ENCODE measurements at places on chromosomes 16 and 17. TPM values are rescaled to one million over a fixed set of nuclear protein-coding genes. Genes with fewer than 3 reads are reported as not detected.

The HSD17B2 gene
- 19.1 TPM for polyA plus RNA-seq

The CCL13 gene
- not detected for polyA plus RNA-seq

The UTS2R gene
- 0.70 TPM for polyA plus RNA-seq

The CX3CL1 gene
- 30.3 TPM for polyA plus RNA-seq

The UNK gene
- polyA plus RNA-seq = 35.0 TPM

The CNTNAP4 gene
- 0.18 TPM for polyA plus RNA-seq

The NPIPA2 gene
- polyA plus RNA-seq = not detected

The ZC3H7A gene
- 81.8 TPM for polyA plus RNA-seq

The BIRC5 gene
- 30.4 TPM for polyA plus RNA-seq

The NHERF2 gene
- 185 TPM for polyA plus RNA-seq

DNA sequence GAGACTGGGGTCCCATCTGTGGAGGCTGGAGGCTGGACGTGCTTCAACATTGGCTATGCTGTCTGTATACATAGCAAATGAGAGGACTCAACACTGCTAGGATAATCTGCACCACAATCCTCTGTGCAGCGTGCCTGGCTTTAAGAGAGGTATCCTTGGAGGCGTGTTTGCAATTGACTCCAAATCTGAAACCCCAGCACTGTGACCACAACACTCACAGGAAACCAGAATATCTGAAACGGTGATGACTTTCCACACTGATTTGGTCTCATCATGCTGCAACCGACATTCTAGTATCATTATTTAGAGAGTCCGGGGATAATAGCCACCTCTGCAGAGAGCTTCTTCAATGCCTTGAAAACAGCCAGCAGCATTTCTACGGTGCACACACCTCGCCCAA lies 35.1 kb downstream of the TLE7 start:
- DNase-seq = no peak

DNA sequence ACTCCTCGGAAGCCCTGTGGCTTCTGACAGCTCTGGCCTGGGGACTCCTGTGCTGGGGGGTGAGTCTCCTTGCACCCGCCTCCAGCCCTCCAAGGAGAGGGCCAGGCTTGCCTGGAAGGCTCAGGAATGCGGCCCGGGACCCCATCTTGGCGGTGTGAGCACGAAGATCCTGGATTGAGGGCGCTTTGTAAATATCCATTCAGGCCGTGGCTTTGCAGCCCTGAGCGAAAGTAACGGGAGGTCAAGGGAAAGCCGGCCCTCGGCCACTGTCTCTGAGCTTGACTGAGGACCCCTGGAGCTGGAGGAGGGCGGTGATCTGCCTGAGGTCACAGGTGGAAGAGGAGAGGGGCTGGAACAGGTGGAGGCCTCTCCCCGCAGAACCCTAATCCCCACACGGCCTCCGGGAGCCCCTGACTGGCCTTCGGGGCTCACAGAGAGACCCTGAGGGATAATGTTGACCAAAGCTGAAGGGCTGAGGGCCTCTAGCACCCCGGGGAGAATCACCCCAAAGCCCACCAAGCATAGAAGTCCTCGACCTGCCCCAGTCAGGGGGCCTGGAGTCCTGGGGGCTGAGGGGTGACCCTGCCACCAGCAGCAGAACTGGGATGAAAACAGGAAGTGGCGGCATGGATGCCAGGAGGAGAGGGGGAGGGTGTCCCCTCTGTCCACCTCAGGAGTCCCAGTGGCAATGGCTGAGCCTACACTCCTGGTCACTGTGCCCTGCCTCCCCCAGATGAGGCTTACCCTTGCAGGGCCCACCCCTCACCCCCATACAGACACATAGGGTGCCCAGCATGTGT lies 8.3 kb upstream of the RASD1 start:
- DNase-seq = no peak

- no peak for DNase-seq
These were observed 163.4 kb upstream of the ERCC4 start for GRCh38 chr16:13756411-13757140.

DNA sequence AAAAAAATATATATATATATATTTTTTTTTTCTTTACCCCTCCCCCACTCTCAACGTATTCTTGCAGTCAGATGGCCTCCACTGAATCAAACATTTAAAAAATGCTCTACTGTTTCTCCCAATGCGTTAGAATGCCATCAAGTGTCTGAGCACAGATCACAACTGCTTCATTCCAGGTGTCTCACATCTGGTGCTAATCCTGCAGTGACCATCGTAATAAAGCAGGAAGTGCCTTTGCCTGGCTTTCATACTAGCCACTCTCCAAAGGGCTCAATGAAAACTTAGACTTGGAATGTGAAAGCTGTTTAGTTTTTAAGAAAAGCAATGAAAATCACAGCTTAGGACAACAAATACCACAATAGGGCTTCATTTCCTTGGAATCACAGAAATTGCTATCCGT lies 37.2 kb downstream of the SKAP1 start:
- DNase-seq = no peak

- no peak for DNase-seq
These were observed 408.4 kb downstream of the ZFHX3 start for GRCh38 chr16:72639494-72639893.

DNA sequence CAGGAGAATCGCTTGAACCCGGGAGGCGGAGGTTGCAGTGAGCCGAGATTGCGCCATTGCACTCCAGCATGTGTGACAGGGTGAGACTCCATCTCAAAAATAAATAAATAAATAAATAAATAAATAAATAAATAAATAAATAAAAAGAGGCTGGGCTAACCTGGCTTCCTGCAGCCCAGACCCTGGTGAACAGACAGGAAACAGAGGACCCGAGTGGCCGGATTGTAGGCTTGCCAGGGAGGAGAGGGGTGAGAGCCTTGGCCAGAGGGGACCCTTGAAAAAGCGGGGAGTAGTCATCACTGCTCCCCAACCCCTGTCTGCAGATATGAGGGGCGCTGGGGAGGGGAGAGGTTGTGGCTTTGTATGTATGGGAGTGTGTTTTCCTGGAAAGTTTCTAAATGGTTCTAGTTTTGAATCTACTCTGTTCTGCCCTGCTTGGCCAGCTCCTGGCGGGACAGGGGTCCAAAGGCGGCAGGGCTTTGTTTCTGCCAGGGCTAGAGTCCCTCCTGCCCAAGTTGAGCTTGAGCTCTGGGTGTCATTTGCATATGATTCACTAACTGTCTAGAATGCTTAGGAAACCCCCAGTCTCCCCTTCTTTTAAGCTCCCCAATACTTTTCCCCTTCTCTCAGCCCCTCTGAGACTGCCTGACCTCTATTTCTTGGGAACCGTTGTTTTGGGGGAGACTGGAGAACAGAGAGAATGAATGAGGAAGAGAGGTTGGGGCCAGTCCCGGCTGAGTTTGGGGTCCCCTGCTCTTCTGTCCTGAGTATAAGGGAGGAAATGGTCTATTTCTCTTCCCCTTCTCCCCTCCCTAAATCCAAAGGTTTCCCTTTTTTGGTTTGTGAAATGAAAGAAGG lies 16.4 kb downstream of the RARA start:
- no peak for DNase-seq

GRCh38 chr17:81578038-81578441 lies 25.9 kb upstream of the FAAP100 start:
- no peak for DNase-seq

DNA sequence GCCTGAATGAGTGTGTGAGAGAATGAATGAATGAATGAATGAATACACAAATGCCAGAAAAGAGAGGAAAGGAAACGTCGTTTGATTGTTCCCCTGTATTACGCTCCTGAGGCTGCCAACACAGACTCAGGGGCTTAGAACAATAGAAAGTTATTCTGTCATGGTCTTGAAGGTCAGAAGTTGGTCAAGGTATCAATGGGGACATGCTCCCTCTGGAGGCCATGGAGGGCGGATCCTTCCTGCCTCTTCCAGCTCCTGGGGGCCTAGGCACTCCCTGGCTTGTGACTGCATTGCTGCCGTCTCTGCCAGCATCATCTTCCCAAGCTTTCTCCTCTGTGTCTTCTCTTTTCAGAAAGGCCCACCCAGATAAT lies 1.5 kb upstream of the SLC38A8 start:
- DNase-seq = no peak

- no peak for DNase-seq
These were observed 2.3 kb downstream of the CCL11 start for GRCh38 chr17:34287875-34288274.

DNA sequence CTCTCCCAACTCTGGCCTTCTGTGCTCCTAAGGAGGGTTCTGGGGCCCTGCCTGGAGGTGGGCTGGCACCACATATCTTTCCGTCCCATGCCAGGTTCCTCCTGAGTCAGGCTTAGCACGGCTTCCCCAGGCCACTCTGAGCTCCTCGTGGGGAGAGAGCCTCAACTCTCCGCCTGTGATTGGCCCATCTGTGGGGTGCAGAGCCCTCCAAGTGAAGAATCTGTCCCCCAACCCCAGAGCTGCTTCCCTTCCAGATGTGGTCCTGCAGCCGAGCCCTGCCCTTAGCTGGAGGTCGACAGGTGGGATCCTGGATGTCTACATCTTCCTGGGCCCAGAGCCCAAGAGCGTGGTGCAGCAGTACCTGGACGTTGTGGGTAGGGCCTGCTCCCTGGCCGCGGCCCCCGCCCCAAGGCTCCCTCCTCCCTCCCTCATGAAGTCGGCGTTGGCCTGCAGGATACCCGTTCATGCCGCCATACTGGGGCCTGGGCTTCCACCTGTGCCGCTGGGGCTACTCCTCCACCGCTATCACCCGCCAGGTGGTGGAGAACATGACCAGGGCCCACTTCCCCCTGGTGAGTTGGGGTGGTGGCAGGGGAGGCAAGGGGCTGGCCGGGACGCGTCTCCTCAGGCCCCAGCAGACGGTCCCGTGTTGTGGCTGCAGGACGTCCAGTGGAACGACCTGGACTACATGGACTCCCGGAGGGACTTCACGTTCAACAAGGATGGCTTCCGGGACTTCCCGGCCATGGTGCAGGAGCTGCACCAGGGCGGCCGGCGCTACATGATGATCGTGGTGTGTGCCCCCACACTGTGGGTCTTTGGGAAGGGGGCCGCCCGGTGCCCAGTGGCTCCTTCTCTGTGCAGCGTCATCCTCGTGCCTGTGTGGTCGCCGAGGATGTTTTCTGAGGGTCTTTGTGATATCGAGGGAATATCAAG lies 6.9 kb downstream of the GAA start:
- DNase-seq = no peak

GRCh38 chr17:42751628-42752027 lies 6.8 kb upstream of the EZH1 start:
- DNase-seq = no peak

- no peak for DNase-seq
These were observed 244.1 kb downstream of the PHKB start for GRCh38 chr16:47705266-47705665.

- no peak for DNase-seq
These were observed 6.5 kb upstream of the SRRM2 start for GRCh38 chr16:2745961-2746360.

- no peak for DNase-seq
These were observed 435 bp downstream of the RPRML start for GRCh38 chr17:46978489-46979146.

- no peak for DNase-seq
These were observed 13.8 kb downstream of the DBF4B start for GRCh38 chr17:44722254-44722653.

DNA sequence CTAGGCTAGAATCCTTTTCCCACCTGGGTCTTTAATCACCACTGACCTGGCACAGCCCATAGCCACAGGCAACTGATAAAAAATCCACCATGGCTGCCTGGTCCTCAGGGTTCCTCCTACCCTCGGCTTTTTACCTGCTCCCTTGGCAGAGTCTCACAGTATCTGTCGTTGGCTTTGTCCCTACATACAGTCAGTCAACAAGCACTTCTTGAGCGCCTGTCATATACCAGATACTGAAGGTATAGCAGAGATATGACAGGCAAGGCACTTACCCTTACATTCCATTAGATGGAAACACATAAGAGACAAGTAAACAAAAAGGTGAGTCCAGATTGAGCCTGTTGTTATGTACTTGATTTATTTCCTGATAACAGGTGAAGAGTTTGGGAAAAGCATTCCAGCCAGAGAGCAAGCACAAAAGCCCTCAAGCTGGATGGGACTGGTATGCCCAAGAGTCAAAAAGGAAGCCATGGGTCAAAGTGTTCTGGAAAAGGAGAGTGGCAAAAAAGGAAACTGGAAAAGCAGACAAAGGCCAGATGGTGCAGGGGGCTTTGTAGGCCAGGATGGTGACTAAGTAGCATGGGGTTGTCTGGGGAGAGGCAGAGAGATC lies 247.0 kb downstream of the CHD9NB start:
- no peak for DNase-seq

GRCh38 chr17:64004218-64004770 lies 6.1 kb downstream of the PRR29 start:
- no peak for DNase-seq

GRCh38 chr17:58387834-58388233 lies 29.5 kb downstream of the RNF43 start:
- DNase-seq = no peak

GRCh38 chr16:46911038-46911437 lies 26.9 kb downstream of the GPT2 start:
- no peak for DNase-seq

All from right renal pelvis (tissue), 4 donors.